ENCODE measurements at places on chromosomes 5 and 9.

DNA sequence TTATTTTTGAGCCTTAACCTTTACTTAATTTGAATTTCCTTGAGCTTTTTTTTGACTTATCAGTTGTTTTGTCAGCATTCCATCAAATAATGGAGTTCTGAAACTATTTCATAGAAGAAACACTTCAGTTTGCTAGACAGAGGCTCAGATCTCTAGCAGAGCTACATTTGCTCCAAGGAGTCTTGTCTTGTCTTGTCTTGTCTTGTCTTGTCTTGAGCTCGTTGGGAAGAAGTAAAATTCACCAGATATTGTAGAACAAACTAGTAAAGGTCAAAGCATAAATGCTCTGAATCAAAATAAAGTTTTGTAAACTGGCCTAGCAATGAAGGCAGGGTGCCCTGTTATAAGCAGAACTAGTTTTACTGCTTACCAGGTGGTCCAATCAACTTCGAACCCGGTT, 33.5 kb downstream of the RAB24 start:
- no peak for DNase-seq

DNA sequence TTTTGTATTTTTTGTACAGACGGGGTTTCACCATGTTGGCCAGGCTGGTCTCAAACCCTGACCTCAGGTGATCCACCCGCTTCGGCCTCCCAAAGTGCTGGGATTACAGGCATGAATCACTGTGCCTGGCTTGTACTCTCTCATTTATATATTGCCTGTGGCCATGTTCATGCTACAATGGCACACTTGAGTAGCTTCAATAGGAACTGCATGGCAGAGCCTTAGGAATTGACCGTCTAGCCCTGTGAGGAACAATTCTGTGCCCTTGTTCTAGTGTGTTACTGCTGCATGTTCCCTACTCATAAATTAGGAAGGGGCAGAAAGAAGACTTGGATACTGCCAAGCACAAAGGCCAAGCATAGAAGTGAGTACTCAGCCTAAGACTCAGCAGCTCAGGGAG, 104.2 kb downstream of the LIFR start:
- no peak for DNase-seq

- no peak for DNase-seq
Observed at GRCh38 chr5:73908846-73909245, 282.9 kb downstream of the ARHGEF28 start.

- DNase-seq = no peak
Observed at GRCh38 chr9:78745331-78745730, 448.4 kb downstream of the PSAT1 start.

GRCh38 chr5:142540922-142541422, 144.9 kb downstream of the FGF1 start:
- no peak for DNase-seq

All from NCI-H526 (cell line).